ENCODE measurements at places on chromosomes 2 and 18.
A peak's percentile ranks its signal among the peaks of the same experiment; 100 is the strongest.

DNA sequence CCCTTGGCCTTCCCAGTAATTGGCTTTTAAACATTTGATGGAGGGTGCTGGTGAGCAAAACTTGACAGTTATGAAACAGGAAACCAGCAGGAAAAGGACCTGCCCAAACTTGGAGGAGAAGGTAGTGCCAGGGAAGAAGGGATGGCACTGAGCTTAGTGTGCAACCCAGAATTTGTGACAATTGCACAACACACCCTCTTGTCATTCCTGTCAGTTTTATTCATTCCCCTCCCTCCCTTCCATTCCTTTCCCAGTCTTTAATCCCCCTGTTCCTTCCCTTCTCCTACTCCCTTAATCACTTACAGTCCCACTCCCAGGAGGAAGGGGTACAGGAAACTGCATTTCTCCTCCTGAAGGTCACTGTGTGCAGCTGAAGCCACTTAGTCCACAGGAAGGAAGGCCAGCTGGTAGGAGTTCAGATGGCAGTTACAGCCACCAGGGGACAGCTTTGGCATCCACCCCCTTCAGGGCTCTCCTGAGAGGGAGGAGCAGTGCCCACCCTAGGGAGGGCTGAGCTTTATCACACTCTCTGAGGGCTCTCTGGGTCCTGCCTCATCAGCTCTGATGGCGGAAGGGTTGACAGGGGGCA is 24.0 kb upstream of the SIGLEC15 start:
- no peak for DNase-seq

DNA sequence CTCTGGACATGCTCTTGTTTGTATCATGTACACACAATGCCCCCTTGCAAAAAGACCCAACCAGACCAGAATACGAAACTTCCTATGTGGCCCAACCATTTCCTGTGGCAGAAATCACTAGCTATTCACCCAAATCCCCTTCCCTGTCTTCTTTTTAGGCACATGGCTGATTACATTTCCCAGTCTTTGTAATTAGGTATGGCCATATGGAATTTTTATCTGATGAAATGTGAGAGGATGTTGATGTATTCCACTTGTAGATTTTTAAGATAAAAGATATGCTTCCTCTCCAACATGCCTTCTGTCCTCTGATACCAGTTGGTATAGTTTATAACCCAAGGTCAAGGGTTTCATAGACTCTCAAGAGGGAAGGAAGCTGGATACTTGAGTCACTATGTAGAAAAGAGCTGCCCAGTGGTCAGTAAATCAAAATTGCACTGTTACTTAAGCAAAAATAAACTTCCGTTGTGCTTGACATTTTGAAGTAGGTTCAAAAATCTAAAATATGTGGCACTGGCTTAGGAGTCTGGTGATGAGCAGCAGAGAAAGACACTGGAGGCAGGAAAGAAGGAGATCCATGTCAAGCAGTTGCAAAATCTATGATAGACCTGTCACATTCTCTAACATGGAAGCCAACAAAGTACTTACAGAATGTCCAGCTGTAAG is 297.4 kb downstream of the SMAD2 start:
- DNase-seq, result peak; percentile 85

GRCh38 chr2:220764171-220764570 is 807.9 kb downstream of the EPHA4 start:
- DNase-seq, result no peak

DNA sequence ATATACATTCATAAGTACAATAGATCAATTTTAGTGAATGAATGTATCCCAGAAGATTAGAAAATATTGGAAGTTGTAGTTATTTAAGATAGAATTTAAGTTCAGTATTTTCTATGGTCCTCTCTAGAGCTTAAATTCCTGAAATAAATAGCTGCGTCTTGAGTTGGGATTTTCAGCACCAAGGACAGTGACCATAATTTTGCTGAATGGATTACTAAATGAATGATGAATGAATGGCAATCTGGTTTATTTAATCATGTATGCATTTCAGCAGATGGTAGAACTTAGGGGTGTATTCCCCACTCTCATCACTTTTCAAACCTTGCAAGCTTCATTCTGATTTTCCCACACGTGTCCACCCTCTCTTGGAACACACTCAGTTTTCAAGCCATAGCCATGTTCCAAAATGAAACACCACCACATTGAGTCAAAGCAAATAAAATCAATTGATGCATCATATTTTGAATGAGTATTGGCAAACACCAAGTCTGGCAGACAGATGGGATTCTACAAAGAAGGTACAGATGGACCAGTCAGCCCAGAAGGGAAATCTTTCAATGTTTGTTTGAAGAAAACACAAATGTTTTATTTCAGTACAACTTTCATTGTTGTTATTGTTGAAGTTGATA is 362.2 kb upstream of the NXPH2 start:
- DNase-seq, result peak; percentile 36

DNA sequence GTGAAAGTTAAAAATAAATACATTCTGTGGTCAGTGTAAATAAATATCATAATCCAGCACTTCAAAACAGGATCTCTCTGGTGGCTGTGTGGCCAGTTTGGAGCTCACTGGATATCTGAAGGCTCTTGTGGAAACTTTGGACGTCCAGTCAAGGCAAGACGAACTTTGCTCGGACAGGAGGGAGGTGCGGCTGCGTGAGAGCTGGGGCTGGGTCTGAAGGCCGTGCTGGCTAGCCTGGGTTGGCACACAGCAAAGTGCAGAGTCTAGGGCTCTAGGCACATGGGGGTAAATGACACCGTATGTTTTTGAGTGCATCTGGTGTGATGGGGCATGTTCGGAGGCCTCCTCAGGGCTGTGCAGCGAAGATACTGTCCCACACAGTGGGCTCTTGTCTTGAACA is 78.9 kb upstream of the TXNDC2 start:
- no peak for DNase-seq

DNA sequence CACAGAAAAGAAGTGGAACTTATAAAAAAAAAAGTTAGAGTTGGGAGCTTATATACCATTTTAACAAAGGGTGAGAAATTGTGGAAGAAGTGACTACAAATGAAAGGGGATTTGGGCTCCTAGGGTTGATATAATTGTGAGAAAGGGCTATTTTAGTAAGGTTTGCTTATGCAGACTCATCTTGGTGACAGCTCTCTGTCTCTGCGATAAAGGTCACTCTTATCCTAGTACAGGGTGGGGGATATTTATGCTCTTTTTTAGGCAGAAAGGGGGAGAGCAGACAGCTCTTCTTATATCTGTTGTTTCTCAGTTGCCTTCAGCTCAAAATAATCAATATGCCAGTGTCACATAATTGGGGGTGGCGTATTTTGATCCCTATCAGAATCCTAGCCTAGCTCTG is 31.3 kb upstream of the CHMP1B start:
- no peak for DNase-seq

DNA sequence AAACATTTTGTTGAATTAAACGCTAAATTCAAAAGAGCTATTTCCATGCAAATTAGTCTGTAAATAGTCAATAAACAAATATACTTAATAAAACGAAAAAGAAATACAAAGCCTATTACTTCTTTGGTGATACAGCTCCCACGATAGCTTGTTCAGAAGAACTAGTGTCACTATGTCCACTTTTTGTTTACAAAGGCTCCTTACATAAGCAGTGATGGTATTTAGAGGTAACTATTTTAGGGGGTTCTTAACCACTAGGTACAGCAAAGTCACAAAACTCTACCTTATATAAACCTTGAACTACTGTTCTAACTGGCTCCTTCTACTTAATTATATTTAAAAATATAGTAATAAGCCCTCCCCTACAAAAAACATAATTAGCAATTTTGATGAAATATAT is 21.9 kb downstream of the ALS2 start:
- DNase-seq, result no peak

GRCh38 chr2:236175548-236176150 is 7.5 kb upstream of the GBX2 start:
- DNase-seq, result no peak

- no peak for DNase-seq
These were observed 123.2 kb downstream of the THADA start for GRCh38 chr2:43472527-43473194.

GRCh38 chr2:127086990-127087790 is 19.8 kb downstream of the BIN1 start:
- no peak for DNase-seq

- no peak for DNase-seq
These were observed 65.8 kb downstream of the ETAA1 start for GRCh38 chr2:67462738-67463496.

DNA sequence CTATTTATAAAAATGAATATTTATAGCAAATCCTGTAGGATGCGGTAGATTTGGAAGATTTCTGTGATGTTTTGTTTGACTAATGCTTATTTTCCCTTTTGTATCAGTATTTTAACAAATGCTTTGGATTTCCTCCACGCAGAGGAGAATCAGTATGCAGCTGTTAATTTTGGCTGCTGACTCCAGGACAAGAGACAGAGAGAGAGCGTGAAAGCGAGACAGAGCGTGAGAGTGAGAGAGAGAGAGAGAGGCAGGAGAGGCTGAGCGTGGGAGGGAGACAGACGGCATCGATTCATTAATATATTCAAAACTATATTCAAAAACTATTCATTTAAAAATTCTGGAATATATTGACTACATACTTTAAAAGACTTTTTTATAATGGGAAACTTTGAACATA is 62.5 kb downstream of the RRM2 start:
- DNase-seq, result no peak

GRCh38 chr2:164764996-164765395 is 76.6 kb downstream of the COBLL1 start:
- no peak for DNase-seq

GRCh38 chr18:13915995-13916431 is 677 bp upstream of the MC2R start:
- DNase-seq, result no peak

GRCh38 chr18:9684881-9685614 is 23.1 kb upstream of the RAB31 start:
- no peak for DNase-seq

- no peak for DNase-seq
These were observed 9.6 kb downstream of the IRS1 start for GRCh38 chr2:226790011-226790410.

Measured in NCI-H460 (cell line).